Breast epithelium (tissue), 4 donors: ENCODE measurements at places on chromosomes 1 and 21.

GRCh38 chr1:90800012-90800717 is 83.1 kb upstream of the BARHL2 start:
- DNase-seq: no peak

DNA sequence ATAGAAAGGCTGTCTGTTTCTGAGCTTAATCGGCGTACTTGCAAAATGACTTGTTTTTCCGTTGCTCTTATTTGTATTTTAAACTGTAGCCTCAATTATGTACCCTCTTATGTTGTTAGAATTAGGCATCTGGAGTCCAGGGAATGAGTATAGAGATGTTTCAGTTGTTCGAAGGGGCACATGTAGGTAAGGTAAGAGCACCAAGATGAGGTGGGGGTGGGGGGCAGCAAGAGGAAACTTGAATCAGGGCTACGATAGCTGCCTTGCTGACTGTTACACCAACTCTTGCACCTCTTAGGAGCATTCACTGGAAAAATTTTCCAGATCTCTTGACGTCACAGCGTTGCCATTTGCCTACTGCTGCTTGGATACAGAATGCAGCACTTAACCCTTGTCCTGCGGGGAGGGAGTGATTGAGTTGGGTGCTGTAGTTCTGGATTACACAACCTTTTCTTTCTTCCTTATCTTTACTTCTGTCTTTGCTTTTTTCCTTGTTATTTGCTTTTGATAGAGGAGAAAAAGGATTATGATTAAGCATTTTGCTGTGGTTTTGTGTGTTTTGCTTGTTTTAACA is 3.2 kb downstream of the ATP1B1 start:
- DNase-seq: peak; percentile 58

GRCh38 chr1:57638239-57638638 is 214.4 kb upstream of the DAB1 start:
- no peak for DNase-seq

DNA sequence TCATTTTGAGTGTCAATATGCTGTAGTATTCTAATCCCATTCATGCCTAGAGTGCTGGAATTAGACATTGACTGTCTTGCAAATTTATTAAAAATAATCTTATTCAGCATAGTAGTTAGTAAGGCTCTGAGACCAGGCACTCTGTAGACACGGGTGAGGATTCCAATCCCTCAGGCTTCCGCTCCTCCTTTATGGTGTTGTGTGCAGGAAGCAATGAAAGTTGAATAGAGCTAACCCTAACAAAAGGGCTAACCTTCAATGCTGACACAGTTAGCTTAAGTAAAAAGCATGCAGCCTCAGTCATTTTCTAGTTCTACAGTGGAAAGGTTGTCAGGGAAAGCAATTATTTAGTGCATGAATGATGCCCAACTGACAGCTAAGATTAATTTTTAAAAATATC is 199.6 kb upstream of the SGIP1 start:
- no peak for DNase-seq

DNA sequence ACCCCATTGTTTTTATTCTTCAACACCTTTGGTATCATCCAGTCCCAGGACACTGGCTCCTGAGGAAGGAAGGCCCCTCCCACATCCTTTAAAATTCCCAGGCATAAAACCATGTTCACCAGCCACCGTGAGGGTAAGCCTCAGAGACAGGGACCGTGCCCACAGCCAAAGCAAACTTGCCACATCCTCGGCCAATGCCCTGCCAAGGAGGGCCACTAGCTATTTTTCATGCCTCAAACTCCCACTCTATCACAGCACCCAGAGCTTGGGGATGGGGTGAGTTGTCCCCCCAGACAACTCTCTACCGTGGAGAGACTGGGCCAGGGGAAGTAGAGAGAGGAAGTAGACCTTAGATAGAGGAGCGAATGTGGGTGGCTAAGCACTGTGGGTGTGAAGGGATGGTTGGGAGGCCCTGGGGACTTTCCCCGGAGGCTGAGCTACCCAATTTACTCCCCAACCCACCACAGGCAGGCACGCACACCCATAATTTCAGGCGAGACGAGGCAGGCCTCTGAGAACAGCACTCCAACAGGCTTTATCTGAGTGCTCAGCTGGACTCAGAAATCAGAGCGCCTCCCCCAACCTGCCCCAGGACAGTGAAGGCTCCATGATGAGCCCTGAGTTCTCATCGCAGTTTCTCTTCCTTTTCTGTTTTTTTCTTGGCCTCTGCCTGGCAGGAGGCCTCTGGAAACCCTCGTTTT is 15.9 kb upstream of the BTG2 start:
- DNase-seq: no peak

DNA sequence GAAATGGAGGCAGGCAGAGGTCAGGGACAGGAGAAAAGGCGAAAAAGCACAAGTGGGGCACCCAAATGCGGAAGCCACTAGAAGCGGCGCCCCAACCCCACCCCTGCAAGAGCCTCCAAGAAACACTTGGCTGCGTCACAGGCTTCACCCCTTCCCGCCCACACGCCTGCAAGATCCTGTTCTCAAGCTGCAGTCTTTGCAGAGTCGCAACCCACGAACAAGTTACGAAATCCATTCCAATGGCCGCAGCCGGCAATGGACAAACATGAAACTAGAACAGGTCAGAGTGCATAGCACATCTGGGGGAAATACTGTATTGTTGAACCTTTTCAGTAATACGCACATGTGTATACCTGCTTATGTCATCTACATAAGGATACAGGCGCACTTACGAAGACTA is 103.6 kb downstream of the PSMG1 start:
- peak; percentile 49 for DNase-seq

DNA sequence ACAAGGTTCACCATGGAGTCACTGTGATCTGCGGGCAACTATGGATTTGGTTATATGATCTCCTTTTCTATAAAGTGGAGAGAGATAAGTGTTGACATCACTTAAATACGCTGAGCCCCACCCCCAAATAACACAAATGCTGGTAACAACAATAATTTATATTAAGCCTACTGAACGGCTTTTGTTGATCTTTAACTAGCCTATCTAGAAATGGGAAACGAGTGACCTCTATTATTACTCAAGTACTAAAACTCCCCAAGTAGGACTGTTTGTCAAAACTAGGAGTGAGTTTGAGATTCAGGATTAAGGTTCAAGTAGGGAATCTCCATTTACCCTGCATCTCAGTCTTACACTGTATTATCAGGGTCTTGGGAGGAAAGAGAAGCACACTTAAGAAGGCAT is 52.2 kb downstream of the MAP3K7CL start:
- no peak for DNase-seq

GRCh38 chr1:59295618-59296017 is 1.3 kb upstream of the FGGY start:
- no peak for DNase-seq

GRCh38 chr1:8027748-8028570 is 1.9 kb upstream of the ERRFI1 start:
- no peak for DNase-seq

GRCh38 chr21:20949884-20950283 is 48.3 kb upstream of the NCAM2 start:
- DNase-seq: no peak
